Stimulated activated CD8-positive, alpha-beta memory T cell treated with anti-CD3 and anti-CD28 coated beads, Interleukin-4, amount 100 ng/mL, for 24 hours (primary cell): ENCODE measurements at places on chromosomes 12 and 14.

DNA sequence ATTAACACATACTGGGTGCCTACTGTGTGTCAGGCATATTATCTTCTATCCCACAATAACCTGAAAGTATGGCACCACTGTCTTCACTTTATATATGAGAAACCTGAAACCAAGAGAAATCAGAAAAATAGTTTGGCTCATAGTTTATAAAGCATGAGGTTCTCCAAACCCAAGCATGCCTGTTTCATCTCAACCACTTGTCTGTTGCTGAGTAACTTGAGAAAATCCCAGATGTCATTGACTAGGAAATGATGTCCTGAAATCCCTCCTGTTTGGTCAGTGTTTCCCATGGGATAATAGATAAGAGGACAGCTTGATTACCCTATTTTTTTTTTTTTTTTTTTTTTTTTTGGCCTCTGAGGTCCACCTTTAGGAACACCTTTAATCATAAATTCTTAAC, 2.6 kb upstream of the IFNG-AS1 start:
- DNase-seq, result no peak

- DNase-seq, result no peak
Observed at GRCh38 chr14:49940808-49941421, 48.0 kb downstream of the ARF6 start.

GRCh38 chr14:68345738-68346137, 447.1 kb downstream of the ZFP36L1 start:
- no peak for DNase-seq

DNA sequence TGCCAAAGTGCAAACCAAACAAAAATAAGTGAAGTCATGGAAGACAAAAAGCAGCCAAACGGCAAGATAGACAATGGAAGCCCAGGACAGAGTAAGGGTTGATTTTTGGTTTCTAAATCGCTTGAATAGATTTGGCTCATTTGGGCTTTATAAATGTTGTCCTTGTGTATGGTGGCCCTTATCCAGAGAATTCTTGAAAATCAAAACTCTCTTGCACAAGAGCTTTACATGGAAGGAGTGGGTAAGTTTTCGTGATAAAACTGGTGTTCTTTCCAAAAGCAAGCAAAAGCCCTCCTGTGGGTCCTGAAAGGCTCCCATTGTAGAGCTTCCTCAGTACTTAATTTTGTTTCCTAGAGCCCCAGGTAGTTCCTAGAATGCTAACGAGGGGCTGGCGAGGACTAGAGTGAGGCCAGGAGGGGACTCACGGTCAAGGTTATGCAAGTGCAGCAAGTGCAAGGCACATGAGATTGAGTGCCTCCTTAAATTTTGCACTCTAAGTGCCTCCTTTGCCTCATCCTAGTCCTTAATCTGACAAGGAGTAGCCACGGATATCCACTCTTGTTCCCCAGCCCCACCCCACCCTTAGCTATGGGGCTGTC, 4.1 kb downstream of the SIX6 start:
- no peak for DNase-seq

- DNase-seq, result no peak
Observed at GRCh38 chr14:21528381-21529348, 2.5 kb upstream of the SALL2 start.

GRCh38 chr14:74660863-74661262, 48.8 kb upstream of the LTBP2 start:
- no peak for DNase-seq

- DNase-seq, result no peak
Observed at GRCh38 chr14:45359746-45360145, 106.7 kb upstream of the MIS18BP1 start.

GRCh38 chr12:121806009-121806545, 2.3 kb downstream of the SETD1B start:
- DNase-seq, result no peak

- no peak for DNase-seq
Observed at GRCh38 chr14:52895000-52895399, 55.9 kb downstream of the FERMT2 start.

DNA sequence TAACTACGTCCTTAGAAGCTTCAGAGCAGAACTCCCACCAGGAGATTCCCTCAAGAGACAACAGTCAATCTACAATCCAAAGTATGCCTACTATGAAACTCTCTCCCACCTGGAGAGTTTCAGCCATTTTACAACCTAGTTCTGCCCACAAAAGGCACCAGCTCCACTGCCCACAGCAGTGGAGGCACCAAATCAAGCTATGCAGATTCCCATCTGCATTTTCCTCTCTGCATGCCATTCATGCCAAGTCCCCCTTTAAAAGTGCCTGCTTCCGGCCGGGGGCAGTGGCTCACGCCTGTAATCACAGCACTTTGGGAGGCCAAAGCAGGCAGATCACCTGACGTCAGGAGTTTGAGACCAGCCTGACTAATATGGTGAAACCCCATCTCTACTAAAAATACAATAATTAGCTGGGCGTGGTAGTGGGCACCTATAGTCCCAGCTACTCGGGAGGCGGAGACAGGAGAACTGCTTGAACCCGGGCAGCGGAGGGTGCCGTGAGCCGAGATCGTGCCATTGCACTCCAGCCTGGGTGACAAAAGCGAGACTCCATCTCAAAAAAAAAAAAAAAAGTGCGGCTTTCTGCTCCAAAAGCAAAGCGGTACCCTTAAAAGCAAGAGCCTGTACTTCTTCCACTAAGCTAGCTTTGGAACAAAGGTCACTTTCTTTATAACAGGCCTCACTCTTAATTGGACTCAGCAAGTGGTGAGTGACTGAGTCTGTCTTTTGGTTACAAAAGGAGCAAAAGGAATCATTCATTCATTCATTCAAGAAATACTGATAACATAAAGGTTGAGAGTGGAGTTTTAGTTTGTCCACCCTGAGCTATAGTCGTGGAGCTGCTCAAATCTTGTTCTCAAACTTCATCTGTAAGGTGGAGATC, 10.1 kb upstream of the DLGAP5 start:
- no peak for DNase-seq

GRCh38 chr12:117365049-117365616, 3.7 kb upstream of the NOS1 start:
- DNase-seq, result no peak
